ENCODE measurements at places on chromosomes 1 and 21.

GRCh38 chr1:18495635-18496034 is 14.9 kb downstream of the KLHDC7A start:
- no peak for DNase-seq

GRCh38 chr1:172177849-172178248 is 242.6 kb upstream of the C1orf105 start:
- DNase-seq = no peak

DNA sequence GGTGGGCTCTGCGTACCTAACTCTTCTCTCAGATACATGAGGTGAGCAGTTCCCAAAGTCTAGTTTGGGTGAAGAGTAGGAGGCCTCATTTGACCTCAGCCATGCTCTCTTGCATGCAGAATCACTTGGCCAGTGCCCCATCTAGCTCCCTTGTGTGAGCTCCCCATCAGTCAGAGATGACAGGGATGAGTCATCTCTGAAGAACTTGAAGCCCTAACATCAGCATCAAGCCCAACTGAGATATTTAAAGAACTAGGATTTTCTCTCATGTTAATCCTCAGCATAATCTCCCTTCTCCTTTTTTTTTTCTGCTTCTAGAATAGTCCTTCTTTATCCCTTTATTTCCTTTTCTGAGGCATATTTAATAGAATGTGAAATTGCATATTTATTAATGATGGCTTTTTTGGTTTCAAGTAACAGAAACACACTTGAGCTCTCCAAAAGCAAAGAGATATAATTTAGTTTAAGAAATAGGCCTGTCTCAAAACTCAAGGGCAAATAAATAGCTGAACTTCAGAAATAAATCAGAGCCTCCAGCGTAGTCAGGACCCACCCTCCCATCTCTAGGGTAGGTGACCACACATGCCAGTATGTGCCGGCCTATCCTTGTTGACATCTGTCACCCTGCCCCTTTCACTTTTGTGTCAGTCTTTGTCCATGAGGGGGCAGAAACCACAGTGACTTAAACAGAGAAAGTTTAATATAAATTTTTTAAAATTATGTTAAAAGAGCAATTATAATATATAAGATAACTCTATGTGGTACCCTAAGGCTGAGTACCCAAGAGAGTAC is 112.3 kb downstream of the TSEN15 start:
- DNase-seq = no peak

GRCh38 chr1:5974631-5975030 is 17.6 kb downstream of the NPHP4 start:
- DNase-seq = no peak

GRCh38 chr1:204475656-204476432 is 18.8 kb downstream of the PIK3C2B start:
- DNase-seq = no peak

All from activated CD4-positive, CD25-positive, alpha-beta regulatory T cell (primary cell).